ENCODE measurements at places on chromosomes 2 and 18.
A peak's percentile ranks its signal among the peaks of the same experiment; 100 is the strongest.

- no peak for DNase-seq
Measured at GRCh38 chr2:190343089-190343535, 277 bp upstream of the INPP1 start.

DNA sequence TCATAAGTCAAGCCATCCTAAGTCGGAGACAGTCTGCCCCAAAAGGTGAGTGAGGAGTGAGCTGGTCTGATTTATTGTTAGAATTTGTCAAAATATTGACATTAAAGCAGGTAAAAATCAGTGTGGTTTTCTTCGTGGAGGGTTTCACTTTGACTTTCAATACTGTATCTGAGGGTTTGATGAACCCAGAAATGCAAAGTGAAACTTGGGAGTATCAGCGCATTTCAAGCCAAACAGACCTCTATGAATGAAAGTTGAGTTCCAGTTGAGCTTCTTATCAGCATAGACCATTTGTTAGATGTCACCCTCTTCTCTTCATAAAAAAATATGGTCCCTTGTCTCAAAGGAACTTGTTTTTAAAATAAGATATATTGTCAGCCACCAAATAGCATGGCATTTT, 21.7 kb upstream of the CXCR4 start:
- DNase-seq: no peak

DNA sequence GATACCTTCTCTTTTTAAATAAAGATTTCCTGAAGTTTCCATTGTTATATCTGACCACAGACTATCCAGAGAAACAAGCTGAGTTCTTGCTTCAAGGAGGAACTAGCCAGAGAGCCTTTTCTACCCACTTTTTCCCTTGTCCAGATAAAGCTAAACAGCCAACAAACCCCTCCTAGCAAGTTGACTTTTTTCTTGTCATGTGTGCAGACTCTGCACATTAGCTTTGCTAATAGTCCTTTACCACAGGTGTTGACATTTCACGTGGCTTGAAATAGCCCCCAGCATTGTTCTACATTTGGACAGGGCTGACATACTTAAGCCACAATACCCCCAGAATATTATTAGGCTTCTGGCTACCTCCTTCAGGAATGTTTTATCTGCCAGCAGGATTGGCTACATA, 40.7 kb downstream of the PCBP1 start:
- DNase-seq: no peak

DNA sequence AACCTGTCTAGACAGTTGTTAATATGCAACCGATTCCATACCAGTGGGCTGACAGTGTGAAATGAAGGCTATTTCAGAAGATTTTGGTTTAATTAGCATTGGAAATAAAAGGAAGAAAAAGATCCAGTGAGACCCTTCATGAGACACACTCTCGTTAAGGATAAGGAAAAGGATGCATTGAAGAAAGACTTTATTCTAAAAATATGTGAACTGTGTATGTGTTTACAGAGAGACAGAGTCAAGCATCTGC, 2.1 kb downstream of the KLF7 start:
- no peak for DNase-seq

DNA sequence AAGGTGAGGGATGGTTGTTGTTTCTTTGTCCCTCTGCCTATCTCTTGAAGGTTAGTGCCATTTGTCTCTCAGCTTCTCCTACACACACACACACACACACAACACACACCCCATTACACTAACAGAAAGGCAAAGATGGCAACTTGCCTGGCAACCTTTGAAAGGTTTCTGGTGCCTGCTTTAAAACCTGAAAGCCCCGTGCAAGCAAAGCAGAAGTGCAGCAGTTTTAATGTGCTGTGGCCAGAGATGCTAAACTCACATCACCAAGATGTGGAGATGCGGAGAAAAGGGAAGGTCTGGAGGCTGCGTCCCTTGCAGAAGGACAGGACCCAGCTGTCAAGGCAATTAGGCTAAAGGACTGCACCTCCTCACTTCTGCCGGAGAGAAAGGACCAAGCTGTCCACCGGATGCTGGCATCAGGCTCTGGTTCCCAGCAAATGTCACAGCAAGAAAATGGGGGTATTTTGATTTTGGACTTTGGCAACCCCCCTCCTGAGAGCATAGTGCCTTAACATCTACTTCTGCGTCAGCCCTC, 196.4 kb downstream of the ARL4C start:
- no peak for DNase-seq

- DNase-seq: no peak
Measured at GRCh38 chr2:208927867-208928266, 496.0 kb upstream of the MAP2 start.

- no peak for DNase-seq
Measured at GRCh38 chr2:7394195-7394594, 477.0 kb downstream of the RNF144A start.

DNA sequence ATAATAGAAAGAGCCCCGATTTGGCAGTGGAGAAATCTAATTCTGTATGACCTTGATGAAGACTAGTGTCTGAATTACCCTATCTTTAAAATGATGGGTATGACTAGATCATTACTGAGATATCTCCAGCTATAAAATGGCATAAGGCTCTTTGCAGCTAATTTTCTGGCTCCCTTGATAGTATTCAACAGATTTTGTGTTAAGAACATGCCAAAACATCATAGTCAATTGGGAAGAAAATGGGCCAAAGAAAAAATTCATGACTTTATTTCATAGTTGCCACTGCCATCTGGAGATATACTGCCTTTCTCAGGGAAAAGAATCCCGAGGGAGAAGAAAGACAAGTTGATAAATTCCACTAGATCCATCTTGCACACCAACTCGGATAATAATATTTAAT, 1618.7 kb downstream of the LRP1B start:
- no peak for DNase-seq

GRCh38 chr2:227703961-227704360, 13.9 kb downstream of the SLC19A3 start:
- DNase-seq: peak; percentile 7

- DNase-seq: no peak
Measured at GRCh38 chr18:11304928-11305327, 155.6 kb upstream of the PIEZO2 start.

- DNase-seq: peak; percentile 41
Measured at GRCh38 chr2:201949181-201949926, 84.3 kb upstream of the FZD7 start.

DNA sequence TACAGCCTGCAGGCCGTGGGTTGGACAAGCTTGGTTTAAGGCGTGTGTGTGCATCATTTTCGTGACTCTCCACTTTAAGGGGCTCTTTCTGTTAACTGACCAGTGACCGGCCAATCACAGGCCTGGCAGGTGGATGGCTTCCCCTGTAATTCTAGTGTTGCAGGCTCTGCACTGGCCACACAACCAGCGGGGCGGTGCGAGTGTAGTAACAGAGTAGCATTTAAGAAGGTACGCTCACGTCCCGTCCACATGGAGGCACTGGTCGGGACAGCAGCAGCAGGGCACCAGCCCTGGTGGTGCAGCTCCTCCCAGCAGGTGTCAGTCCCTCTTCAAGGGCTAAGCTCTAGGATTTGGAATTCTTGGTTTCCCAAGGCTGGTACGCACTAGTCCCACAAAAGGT, 8.0 kb upstream of the ANO7 start:
- DNase-seq: no peak

- no peak for DNase-seq
Measured at GRCh38 chr2:181698223-181698622, 17.9 kb upstream of the NEUROD1 start.

- DNase-seq: no peak
Measured at GRCh38 chr18:37836071-37836970, 270.7 kb upstream of the CELF4 start.

GRCh38 chr2:201892516-201892915, 86.2 kb downstream of the CDK15 start:
- DNase-seq: no peak

DNA sequence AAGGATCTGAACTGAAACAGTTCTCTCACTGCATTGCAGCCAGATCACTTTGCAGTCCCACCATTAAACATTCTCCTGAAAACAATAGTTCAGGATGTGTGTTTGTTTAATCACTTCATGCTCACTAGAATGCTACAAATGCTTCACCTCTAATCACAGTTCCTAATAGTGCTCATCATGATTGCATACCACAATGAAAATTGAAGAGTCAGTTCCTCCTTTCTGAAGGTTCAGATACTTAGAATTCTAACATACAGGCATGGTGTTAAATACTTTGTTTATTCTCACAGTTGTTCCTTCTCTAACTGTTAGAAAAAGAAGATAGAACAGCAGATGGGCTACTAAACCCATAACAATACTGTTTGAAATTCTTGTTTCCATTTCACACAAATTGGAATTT, 622.3 kb upstream of the ACVR2A start:
- DNase-seq: no peak

DNA sequence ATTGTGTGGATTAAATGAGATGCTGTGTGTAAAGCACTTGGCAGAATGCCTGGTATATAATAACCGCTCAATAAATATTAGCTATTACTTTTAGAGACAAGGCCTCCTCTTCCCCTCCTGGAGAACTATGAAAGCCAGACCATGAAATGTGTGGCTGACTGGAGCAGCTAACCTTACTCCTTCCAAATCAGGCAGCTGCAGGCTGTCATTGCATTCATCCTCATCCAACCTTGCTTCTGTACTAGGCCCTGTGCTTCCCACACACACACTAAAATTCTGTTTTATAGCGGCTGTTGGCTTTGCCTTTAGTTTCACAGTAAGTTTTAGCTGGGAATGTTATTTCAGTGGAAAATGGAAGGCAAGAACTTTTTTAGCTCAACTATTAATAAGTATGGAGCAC, 10.2 kb upstream of the SP9 start:
- DNase-seq: no peak

- DNase-seq: no peak
Measured at GRCh38 chr2:19542796-19543662, 184.6 kb upstream of the OSR1 start.

DNA sequence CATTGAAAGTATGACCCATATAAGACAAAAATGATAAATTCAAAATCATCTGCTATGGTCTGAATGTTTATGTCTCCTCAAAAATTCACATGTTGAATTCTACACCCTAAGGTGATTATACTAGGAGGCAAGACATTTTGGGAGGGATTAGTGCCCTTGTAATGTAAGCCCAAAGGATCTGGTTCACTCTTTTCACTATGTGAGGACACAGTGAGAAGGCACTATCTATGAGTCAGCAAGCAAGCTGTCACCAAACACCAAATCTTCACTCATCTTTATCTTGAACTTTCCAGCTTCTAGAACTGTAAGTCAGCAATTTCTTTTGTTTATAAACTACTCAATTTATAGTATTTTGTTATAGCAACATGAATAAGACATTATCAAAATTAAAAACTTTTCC, 284.7 kb upstream of the ZC3H15 start:
- DNase-seq: no peak

- DNase-seq: no peak
Measured at GRCh38 chr2:31216734-31217133, 581 bp downstream of the CAPN14 start.

DNA sequence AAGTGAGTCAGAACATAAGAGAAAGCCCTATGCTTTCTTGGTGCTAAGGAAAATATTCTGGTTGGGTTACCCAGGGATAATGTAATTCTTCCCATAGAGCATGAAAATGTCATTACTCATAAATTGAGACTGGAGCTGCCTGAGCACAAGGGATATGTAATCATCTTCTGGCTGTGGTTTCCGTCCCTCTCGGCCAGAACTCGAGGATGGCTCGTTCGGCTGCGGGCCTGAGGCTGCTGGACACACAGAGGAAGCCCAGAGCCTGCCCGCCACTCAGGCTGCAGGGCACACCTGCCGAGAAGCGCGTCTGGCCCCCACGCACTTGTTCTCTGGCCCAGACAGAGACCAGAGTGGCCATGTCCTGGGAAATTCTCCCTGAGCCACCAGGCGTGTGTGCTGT, 104.9 kb downstream of the ASAP2 start:
- peak; percentile 76 for DNase-seq

- no peak for DNase-seq
Measured at GRCh38 chr2:150122156-150122555, 365.3 kb downstream of the RND3 start.

DNA sequence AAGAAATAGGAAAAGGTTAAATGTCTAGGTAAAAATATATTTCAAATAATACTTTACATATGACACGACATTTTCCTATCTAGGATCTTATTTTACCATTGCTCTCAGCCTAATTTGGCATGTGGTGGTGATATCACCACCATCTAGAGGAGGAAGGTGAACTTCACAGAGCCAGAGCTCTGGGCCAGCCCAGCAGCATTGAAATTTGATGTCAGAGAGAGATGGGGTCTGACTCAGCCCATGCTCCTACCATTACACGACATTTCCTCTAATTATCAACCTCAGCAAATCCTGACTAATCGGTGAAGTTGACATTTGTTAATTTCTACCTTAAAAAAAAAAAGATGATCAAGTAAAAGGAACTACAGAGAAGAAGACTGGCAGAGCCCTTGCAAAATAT, 42.3 kb downstream of the LRRTM4 start:
- DNase-seq: peak; percentile 56

GRCh38 chr2:229485857-229486256, 214.8 kb upstream of the PID1 start:
- no peak for DNase-seq
